ENCODE measurements at places on chromosomes 5 and 9. TPM values are rescaled to one million over a fixed set of nuclear protein-coding genes. Genes with fewer than 3 reads are reported as not detected.

- H3K27me3 ChIP-seq, result no peaks in the 10 kb centered on the region
- no peak overlapping the region for H3K4me3 ChIP-seq
- H3K36me3 ChIP-seq, result no peaks in the 10 kb centered on the region
- DNase-seq, result no peak
- no peak overlapping the region for H3K27ac ChIP-seq
These were observed 58.8 kb downstream of the FOCAD start for GRCh38 chr9:20742833-20743232.

DNA sequence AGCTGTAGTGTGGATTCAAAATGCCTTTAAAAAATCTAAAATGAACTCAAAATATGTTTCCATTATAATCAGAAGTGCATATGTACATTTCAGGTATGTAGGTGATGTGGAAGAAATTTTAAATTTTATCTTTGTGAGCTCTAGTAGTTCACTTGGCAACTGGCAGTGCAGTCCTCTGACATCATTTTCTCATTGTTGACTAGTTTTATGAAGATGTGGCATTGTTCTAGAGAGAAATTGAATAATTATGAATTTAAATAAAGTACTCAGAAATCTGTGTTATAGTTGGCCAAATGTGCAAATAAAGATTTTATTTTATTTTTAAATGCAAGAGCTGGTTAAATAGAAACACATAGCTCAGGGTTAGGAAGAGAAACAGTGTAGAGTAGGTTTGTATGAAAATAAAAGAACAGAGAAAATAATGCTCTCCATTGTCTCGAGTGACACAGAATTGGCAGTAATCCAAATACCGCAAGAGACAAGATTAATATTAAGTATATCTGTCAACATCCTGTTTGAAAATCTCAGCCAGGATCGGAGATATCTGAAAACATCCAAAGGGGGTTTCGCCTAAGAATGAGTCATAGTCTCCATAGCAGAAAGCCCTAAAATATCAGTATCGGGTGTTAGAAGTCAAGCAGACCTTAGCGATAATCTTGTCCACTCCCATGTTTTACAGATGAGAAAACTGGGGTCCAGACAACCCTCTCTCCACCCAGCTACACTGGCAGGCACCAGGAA, 189.4 kb downstream of the CCDC192 start:
- no peaks in the 10 kb centered on the region for H3K27me3 ChIP-seq
- H3K27ac ChIP-seq, result no peak overlapping the region
- DNase-seq, result no peak

DNA sequence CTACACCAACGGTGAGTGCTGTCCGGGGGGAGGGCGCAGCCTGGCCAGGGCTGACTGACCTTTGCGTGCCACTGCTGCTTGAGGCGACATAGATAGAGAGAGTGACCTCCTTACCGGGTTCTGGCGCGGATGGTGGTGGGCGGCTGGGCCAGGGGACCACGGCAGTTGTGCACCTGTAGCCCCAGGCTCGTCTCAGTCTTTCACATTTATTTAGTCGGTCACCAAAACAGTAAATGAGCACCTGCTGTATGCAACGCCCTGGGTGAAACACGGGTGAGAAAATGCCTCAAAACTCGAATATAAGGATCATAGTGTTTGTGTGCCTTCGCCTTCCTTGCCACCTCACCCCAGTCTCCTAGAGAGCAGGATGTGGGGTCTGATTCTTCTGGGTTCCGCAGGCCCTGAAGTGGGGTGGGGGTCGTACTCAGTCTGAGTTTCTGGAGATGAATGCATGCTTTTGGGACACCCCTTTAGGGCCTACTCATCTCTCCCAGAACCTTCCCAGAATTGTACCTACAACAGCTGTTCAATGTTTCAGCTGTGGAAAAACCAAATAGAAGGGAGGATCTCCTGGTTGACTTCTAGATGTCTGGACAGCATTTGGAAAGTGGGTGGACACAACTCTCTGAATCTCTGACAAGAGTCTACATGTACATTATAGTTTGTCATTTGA, 714 bp downstream of the SEC24A start:
- no peaks in the 10 kb centered on the region for H3K27me3 ChIP-seq
- peak overlapping the region; percentile 86 for H3K27ac ChIP-seq
- H3K4me1 ChIP-seq, result peaks cover 4% of the 10 kb centered on the region
- peak overlapping the region; percentile 99 for H3K4me3 ChIP-seq
- no peak for DNase-seq

DNA sequence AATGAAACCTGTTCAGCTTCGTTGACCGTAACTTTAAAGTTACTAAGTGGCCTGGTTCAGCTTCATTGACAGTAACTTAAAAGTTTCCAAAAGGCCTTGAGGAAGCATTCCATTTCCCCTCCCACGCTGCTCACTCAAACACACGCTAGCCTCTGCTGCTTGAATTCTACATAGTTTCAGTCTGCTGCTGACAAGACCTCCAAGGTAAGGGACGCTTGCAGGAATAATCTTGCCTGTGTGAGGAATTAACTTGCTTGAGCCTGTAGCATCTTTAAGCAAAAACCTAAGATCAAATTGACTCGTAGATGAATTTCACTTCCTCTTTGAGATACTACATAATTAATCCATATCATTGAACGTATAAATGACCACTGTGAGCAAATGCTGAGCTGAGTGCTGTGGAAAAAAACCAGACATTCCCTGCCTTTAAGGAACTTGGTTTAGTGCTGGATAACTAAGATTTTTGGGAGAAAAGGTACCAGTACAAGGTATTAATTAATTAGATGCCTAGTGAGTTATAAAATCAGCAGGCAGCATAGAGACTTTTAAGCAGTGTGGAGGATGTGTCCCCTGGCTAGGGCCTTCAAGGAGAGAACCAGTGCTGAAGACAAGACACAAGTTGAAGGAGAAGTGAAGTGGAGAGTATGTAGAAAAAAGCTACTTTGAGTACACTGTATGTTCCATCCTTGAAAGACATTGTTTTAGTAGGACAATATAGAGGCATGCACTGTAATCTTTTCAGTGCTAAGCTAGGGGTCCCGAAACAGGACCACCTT, 39.2 kb downstream of the GRAMD2B start:
- no peaks in the 10 kb centered on the region for H3K27me3 ChIP-seq
- no peak overlapping the region for H3K4me3 ChIP-seq
- no peak overlapping the region for H3K27ac ChIP-seq
- no peak for DNase-seq
- H3K36me3 ChIP-seq, result no peaks in the 10 kb centered on the region

The PFN3 gene
- not detected for total RNA-seq

The TAF1L gene
- total RNA-seq, result 2.0 TPM
